Stimulated activated naive CD4-positive, alpha-beta T cell (primary cell): ENCODE measurements at places on chromosomes 6 and 20.

- DNase-seq, result no peak
These were observed 32.7 kb upstream of the HCRTR2 start for GRCh38 chr6:55141611-55142010.

GRCh38 chr6:334536-335510, 42.5 kb downstream of the DUSP22 start:
- no peak for DNase-seq

GRCh38 chr20:9441948-9442347, 72.4 kb upstream of the LAMP5 start:
- no peak for DNase-seq

DNA sequence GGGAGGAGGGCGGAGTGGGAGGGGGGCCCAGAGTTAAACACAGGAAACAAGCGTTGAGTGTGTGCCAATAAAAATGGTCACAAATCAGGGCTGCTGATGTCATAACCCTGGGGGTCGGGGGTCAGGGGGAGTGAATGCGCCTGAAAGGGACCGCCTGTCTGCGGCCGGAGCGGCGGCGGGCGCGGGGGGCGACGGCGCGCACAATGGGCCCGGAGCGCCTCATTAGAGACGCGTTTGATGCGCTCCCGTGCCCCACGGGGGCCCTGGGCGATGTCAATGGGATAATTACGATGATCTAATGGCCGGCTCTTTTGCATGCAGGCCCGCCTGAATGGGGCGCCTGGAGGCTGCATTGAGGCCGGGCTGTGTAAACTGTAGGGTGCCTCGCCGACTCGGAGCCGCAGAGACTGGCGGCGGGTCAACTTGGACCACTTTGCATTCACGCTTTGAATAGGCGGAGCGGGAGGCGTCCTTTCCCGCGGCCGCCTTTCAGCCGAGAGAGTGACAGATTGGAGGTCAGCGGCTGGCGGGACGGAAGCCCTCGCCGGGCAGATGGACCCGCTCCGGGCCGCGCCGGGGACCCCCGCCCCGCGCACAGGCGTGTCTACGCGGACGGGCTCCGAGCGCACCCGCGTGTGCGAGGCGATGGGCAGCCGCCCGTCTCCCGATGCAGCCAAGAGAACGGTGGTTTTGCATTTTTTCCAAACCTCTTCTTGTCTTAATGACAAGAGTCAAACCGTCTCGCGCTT, 296.1 kb downstream of the TFAP2C start:
- no peak for DNase-seq

DNA sequence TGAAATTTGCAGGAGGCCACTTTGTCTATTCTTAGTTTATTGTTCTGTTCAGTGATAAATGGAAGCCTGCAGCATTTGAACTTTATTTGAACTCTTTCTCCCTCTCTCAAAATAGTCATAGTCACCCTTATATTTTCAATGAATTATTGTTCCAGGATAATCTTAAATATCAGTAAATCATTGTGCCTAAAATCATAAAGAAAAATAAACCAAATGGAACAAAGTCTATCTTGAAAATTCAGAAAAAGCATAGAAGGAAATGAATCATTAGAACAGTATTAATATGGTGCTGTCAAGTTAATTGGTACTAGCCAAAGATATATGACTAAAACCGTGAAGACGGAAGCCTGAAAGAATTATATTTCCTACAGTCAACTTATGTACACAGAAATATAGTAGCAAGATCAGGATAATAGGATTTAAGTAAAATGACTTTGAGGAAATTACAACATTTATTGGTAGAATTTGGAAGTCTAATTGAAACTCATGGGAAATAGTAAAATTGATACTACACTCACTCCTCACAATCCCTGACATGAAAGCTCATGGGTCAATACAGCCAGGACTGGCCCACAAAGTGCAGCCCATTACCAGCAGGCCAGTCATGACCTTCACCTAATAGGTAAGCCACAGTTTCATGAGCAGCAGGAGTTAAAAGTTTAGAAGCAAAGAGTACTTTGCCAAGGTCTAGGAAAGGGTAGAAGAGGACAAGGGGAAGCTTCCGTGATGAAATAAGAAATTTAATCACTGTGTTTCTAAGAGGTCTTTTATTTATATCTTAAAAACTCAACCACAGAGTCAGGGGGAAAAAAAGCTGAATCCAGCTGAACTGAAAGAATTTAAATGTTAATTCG, 119.9 kb upstream of the ENPP5 start:
- no peak for DNase-seq

DNA sequence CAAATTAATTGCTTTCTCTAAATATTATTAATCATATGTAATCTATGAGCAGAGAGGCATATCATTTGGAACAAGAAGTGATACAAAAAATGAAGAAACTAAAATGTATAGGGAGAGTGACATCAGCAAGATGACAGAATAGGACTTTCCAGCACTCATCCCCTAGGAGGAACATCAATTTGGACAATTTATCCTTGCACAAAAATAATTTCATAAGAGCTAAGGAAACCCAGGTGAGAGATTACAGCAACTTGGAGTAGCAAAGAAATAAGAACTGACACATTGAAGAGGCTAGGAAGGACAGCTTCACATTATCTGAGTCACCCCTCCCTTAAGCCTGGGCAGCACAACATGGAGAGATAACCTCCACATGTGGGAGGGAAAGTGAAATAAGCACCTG, 347.5 kb downstream of the MAFB start:
- no peak for DNase-seq

- peak; percentile 16 for DNase-seq
These were observed 994 bp downstream of the FOXC1 start for GRCh38 chr6:1610497-1611321.

GRCh38 chr6:73308712-73309534, 45.2 kb downstream of the DPPA5 start:
- DNase-seq, result no peak

- DNase-seq, result no peak
These were observed 3.2 kb upstream of the CST3 start for GRCh38 chr20:23640671-23641667.

GRCh38 chr6:44257025-44257752, at the start of gene SLC35B2:
Gene SLC35B2, minus strand, starts transcription at chr6:44257528. Its CDS starts 118 bp downstream, at chr6:44257410.
- peak; percentile 53 for DNase-seq
